ENCODE measurements at places on chromosomes 7 and 10. TPM values are rescaled to one million over a fixed set of nuclear protein-coding genes. Genes with fewer than 3 reads are reported as not detected.

The ATP6V0A4 gene
- under 0.01 TPM for total RNA-seq

The SH2B2 gene
- total RNA-seq: 2.0 TPM

The PIK3CG gene
- total RNA-seq: not detected

The LLCFC1 gene
- not detected for total RNA-seq

The SFTPA1 gene
- total RNA-seq: under 0.01 TPM

The TRIM74 gene
- total RNA-seq: not detected

The AGAP6 gene
- total RNA-seq: 3.1 TPM

The PANK1 gene
- total RNA-seq: 12.9 TPM

The AKR1C1 gene
- 86.1 TPM for total RNA-seq

The EEPD1 gene
- total RNA-seq: 10.1 TPM

The NUP205 gene
- 49.5 TPM for total RNA-seq

The DOCK1 gene
- 85.2 TPM for total RNA-seq

The ZNF862 gene
- 8.9 TPM for total RNA-seq

The ITGB8 gene
- 3.7 TPM for total RNA-seq

The SDK1 gene
- 10.1 TPM for total RNA-seq

The TMEM178B gene
- total RNA-seq: not detected

The HOXA6 gene
- 1.7 TPM for total RNA-seq

The ACTL6B gene
- not detected for total RNA-seq

The ARF5 gene
- total RNA-seq: 116 TPM

The COX15 gene
- 33.0 TPM for total RNA-seq

The ZPBP gene
- total RNA-seq: not detected

The LIPN gene
- total RNA-seq: not detected

The FANK1 gene
- 3.7 TPM for total RNA-seq

The ABCB4 gene
- total RNA-seq: 0.44 TPM

The C10orf105 gene
- total RNA-seq: under 0.01 TPM

The GLCCI1 gene
- total RNA-seq: 9.7 TPM

The FKBP9 gene
- total RNA-seq: 215 TPM

The LIPF gene
- not detected for total RNA-seq

The CTNNA3 gene
- total RNA-seq: not detected

The NKX2-3 gene
- total RNA-seq: not detected

The SYNPO2L gene
- total RNA-seq: under 0.01 TPM

The AKR1E2 gene
- total RNA-seq: 24.9 TPM

The ARMC3 gene
- not detected for total RNA-seq

The ELAPOR2 gene
- total RNA-seq: 3.3 TPM

The LDB1 gene
- total RNA-seq: 28.4 TPM

The CHAT gene
- not detected for total RNA-seq

The LIPK gene
- total RNA-seq: not detected

The FXYD4 gene
- total RNA-seq: not detected

The GHRHR gene
- not detected for total RNA-seq

The ASB10 gene
- total RNA-seq: not detected

The VCL gene
- 223 TPM for total RNA-seq

The NOS3 gene
- 3.3 TPM for total RNA-seq

The SMO gene
- total RNA-seq: 29.2 TPM

The ARPC1B gene
- 553 TPM for total RNA-seq

The COMMD3 gene
- 37.7 TPM for total RNA-seq

The CTTNBP2 gene
- total RNA-seq: 7.0 TPM

The PNLIPRP1 gene
- not detected for total RNA-seq

The EPDR1 gene
- 12.8 TPM for total RNA-seq

The PITX3 gene
- not detected for total RNA-seq

The MTERF1 gene
- 9.1 TPM for total RNA-seq

The PDE6C gene
- total RNA-seq: not detected

The IGFBP1 gene
- total RNA-seq: 0.11 TPM
